Right ventricle myocardium inferior (tissue), 1 donor: ENCODE measurements at places on chromosomes 2 and 18. TPM values are rescaled to one million over a fixed set of nuclear protein-coding genes. Genes with fewer than 3 reads are reported as not detected.

DNA sequence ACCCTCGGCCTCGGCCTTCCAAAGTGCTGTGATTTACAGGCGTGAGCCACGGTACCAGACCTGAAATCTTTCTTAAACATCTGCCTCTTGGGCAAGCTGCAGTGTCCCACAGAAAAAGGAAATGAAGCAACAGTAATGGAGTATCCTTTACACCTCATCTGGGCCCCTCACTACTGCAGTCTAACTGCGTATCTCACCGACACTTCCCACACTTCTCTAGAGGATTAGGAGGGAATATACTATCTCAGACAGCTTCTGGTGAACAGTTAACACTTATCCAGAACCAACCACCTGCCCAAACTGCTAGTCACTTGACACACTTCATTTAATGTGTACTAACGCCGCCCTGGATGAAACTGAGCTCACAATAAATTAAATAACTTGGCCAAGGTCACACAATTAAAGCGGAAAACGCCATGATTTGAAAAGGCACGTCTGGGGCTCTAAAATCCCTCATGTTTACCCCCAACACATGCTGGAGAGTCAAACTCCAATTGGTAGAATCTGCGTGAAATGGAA, 993 bp downstream of the COX7A2L start:
- no peak for DNase-seq

GRCh38 chr2:150606380-150607060, 119.1 kb upstream of the RND3 start:
- DNase-seq = no peak

Gene CYTIP
- total RNA-seq = 1.7 TPM

Gene KCNE4
- 3.6 TPM for total RNA-seq

Gene SERPINB4
- total RNA-seq = not detected

Gene ACVR1C
- 0.81 TPM for total RNA-seq
